ENCODE measurements at places on chromosomes 16 and 17.

- no peak for DNase-seq
Observed at GRCh38 chr17:78929908-78930775, 5.0 kb upstream of the TIMP2 start.

DNA sequence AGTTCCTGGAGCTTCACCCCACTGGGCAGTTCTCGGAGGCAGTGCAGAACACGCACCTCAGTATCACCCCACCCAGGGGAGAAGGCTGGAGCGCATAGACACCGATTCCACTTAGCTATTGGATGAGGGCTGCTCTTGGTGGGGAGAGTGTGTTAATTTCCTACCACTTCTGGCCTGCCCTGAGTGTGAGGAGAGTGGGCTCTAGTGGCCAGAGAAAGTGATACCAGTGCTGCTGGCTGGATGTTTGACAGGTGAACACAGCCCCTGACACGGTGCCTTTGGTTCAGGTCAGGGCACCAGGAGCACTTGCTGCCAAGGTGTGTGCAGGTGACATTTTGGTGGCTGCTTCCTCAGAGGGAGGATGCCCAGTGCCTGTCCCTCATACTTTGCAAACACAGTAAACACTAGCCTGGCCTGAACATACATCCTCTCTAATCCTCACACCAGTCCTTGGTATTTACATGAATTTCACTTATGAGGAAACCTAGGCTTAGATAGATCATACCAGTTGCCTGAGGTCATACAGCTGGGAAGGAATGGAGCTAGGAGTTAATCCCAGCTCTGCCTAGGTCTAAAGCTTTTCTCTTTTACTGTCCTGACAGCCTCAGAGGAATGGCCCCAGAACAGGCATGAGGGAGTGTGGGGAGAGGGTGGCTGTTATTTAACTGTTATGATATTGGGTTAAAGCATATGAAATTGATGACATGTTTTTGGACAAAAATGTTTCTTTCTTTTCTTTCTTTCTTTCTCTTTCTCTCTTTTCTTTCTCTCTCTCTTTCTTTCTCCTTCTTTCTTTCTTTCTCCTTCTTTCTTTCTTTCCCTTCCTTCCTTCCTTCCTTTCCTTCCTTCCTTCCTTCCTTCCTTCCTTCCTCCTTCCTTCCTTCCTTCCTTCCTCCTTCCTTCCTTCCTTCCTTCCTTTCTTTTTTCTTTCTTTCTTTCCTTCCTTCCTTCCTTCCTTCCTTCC is 21.0 kb upstream of the ITGAX start:
- DNase-seq, result peak; percentile 35

DNA sequence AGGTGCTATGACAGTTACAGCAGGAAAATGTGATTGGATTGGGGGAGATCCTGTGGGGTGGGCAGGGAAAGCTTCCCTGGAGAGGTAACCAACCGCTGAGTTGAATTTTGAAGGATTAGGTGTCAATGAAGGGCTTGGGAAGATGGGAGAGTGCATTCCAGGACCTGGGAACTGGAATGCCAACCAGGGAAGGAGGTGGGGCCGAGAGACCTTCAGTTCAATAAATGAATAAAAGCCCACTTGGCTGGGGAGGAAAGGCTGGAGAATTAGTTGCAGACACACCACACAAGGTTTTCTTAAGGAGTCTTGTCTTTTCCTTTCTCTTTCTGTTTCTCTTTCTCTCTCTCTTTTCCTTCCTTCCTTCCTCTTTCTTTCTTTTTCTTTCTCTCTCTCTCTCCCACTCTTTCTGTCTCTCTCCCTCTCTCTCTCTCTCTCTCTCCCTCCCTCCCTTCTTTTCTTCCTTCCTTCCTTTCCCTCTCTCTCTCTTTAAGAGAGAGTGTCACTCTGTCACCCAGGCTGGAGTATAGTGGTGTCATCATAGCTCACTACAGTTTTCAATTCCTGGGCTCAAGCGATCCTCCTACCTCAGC is 3.3 kb downstream of the USP43 start:
- DNase-seq, result no peak

- no peak for DNase-seq
Observed at GRCh38 chr17:6213859-6214258, 143.7 kb downstream of the WSCD1 start.

DNA sequence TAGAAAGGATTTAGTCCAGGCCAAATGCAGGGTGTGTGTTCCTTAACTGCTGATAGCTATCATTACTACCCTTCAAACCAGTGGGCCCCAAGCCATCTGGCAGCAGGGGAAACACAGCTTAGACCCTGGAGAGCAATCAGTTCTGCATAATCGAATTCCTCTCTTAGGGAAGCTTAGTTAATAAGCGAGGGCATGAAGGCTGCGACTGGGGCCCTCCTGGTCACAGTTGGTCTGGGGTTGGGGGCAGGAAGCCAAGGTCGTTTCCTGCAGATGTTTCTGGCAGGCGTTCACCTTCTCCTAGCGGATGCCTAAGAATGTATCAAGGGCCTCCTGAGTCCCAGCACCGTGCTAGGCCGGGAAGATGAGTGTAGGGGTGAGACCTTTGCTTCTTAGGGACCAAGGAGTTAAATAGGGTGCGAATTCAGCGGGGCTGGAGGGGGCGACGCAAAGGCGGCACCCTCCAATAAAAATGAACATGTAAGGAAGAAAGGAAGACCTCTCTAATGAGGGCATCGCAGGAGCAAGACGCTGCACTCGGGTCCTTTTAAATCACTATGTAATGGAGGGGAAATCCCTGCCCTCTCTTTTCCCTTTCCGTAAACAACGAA is 16.5 kb upstream of the EEF2K start:
- DNase-seq, result no peak

DNA sequence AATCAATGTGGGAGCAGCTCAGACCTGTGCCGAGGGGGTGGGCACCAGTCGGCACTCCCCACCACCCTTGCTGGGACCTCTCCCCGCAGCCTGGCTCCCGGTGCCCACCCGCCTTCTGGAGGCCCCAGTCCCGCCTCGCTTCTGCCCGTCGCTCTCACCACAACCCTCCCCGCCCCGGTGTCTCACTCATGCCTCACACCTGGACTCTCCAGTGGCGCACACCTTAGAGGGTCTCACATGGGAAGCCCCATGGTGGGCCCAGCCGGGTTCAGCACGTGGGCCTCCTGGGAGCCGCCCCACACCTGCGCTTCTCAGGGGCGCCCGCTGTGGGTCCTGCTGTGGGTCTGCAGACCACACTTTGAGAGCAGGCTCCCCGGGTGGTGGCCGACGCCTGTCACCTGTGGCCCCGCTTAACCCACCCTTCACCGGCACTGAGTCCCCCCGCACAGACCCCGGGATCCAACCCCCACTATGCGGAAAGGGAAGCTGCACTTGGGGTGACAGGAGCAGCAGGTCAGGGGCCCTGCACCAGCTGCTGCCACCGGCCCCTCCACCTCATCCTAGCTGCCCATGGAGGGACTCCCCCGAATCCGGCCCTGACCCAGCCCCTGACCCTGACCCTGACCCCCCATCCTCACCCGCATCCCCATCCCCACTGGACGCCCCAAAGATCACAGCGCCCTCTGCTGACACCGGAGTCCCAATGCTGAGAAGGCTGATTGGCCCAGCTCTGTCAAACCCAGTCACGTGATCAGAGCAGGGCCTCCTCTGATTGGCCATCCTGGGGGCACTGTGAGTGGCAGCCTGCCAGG is 27.4 kb upstream of the SLC38A10 start:
- peak; percentile 91 for DNase-seq

- DNase-seq, result no peak
Observed at GRCh38 chr17:47254403-47254943, 846 bp downstream of the ITGB3 start.

DNA sequence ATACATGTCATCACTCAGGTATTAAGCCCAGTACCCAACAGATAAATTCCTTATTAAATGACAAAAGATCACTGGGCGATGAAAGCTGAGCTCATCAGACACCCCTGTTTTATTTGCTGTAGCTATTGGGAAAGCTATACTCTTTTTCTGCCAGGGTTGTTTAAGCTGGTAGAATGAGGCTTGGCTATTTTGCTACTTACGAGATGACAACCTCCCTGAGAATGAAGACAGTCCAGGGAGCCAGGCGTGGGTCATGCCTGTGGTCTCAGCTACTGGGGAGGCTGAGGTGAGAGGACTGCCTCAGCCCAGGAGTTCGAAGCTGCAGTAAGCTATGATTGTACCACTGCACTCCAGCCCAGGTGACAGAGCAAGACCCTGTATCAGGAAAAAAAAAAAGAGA is 4.3 kb upstream of the SH2B1 start:
- no peak for DNase-seq

All from SJCRH30 (cell line).